ENCODE measurements at places on chromosomes 3 and 15.

DNA sequence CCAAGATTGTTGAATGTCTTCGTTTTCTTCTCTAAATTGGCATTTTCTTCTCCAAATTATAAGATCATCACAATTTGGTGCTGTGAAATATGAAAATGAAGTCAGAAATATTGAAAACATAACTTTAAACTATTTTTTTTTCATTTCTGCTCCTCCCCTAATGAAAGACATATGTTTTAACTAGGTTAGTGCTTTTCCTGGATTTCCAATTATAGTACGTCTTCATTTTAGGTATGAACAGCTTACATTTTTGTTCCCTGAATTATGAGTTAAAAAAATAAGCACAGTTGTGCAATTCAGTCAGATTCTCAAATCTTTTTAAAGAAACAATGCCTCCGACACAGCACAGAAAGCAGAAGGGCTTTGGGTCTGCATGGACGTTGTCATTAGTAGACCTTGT is 83.5 kb upstream of the CFAP20DC start:
- peak; percentile 88 for DNase-seq

DNA sequence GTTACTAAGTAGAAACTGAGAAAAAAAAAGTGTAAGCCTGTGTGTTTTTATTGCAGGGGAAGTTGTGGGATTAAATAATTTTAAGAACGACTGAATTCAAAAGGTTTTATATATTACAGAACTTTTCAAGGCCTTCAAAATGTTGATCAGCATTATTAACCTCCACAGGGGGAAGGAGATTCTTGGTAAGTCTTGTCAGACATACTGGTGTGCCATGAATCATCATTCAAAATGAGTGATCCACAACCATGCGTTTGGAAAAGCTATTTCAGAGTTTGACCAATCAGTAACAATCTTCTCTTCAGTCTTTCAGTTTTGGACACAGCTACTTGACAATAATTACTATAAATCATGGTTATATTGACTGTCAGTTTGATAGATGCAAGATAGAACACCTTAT is 70.2 kb downstream of the ADAMTS9 start:
- DNase-seq = no peak

DNA sequence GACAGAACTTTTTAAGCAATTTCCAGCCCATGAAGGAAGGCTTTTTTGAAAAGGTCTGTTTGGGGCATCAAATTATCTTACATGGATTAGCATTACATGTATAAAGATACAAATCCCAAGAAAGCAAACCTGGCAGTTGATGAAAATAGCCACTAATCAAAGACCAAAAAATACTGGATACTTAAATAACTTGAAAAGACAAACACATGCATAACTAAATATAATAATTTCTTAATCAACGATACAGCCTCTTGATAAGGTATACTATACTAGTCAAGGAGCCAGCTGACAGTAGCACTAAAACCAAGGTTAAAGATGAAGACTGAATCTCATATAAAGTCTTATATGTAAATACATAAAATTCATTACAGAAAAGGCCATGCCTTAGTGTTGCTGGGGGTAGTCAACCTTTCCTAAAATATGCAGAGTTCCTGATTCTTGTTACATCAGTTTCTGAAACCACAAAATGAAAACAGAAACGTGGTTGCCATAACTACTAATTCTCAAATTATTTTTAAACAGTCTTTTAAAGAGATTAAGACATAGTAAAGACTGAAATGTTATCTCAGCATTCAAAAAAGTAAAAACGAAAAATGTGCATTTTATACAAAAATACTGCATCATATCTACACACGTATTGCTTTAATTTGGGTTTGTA is 2.0 kb downstream of the ANKRD28 start:
- DNase-seq = peak; percentile 72

GRCh38 chr3:153885359-153885758 is 235.8 kb upstream of the ARHGEF26 start:
- no peak for DNase-seq

DNA sequence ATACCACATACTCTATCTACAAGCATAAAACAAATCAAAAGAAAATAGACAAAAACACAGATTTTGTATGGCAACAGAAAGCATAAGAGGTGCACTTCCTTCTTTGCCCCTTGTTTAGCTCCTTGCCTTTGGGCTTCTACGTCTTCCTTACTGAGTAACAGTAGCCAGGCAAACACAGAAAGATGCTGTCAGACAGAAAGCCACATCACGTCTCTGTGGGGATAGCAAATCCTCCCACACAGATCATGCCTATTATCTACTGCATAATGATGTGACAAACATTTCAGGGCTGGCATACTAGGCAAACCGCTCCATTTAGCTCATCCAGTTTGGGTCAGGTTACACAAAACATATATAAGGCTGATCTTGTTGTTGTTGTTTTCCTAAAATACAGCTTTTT is 92.7 kb downstream of the BOC start:
- DNase-seq = no peak

- no peak for DNase-seq
Observed at GRCh38 chr3:50625231-50626182, 8.6 kb downstream of the MAPKAPK3 start.

DNA sequence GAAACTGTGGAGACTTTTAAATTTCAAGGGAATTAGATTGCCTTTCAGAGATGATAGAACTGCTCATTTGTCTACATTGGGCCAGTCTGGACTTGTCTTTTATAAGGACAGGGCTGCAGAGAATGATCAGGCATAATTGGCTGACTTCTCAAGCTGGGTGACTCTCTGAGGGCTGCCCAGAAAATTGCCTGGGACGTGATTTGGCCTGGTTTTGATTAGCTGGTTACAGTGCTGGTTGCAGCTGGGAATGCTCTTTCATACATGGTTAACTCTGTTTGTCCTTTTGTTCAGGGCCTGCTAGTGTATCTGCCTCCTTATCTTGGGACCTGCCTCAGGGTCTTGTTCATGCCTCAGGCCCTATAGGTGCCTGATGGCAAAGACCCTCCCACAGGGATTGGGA is 245.6 kb downstream of the CLSTN2 start:
- DNase-seq = no peak

- no peak for DNase-seq
Observed at GRCh38 chr3:51966016-51966415, 1.2 kb downstream of the PCBP4 start.

- DNase-seq = no peak
Observed at GRCh38 chr15:84046064-84046637, 189.4 kb upstream of the GOLGA6L4 start.

DNA sequence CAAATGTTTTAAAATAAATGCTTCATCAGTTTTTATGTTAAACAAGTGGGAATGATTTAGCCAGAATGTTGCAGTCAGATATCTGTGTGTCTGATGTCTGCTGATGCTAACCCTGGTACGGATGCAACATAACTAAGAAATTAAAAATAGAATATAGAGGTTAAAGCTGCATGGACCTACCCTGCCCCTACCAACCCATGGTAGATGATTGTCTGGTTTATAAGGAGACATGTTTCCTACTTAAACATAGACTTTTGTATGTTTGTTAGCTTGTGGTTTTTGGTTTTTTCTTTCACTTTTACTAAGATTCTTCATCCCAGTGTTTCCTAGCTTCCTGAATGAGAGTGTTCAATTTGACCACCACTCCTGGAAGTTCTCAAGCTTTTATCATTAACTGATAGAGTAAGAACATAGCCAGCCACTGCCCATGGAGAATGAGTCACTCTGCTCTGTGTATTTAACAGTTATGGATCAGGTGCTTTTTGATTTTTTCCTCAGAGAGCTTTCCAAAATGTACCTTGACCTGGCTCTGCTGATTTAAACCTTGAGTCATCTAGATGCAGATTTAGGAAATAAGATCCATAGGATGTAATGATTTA is 70.7 kb upstream of the VEPH1 start:
- no peak for DNase-seq

- no peak for DNase-seq
Observed at GRCh38 chr3:123536153-123536895, 48.5 kb downstream of the HACD2 start.

DNA sequence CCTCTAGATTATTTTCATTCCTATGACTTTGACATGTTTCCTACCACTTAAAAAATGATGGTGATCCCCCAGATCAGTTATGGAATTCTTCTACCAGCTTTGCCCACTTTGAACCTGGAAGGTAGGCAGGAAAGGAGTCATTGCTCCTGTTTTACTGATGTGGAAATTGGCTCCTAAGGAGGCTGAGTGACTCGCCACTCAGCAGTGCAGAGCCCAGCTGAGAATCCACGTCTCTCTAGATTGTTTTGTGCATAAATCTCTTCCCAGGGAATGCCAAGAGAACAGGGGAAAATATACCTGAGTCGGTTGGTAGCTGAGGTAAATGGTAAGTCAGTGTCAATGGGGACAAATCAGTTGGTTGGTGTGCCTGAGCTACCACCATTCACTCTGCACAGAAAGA is 4.7 kb downstream of the LTF start:
- no peak for DNase-seq

DNA sequence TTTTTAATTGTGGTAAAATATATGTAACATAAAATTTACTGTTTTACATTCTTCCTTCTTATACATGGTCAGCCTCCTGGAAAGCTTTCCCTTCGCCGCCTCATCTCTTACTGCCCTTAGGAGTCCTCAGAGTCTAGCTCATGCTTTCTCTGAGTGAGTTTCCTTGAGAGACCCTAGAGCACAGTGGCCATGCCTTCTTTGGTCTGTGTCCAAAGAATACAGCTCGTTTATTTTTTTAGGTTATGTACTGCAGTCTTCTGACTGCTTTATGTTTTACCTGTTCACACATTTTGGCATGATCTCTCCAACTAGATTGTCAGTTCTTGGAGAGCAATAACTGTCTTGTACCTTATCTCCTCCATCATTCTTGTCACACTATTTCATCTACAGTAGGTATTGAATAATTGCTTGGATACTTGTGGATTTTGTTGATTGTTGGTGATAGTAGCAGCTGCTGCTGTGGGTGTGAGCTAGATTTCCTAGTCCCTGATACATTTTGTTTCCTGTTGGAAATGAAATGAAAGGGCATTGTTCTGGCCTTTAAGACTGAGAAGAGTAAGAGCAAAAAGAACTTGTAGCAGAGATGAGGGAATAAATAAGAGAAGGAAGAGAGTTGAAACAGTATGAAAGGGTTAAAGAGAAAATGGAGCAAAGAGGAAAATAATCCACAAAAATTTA is 10.9 kb downstream of the ARIH2 start:
- DNase-seq = no peak

DNA sequence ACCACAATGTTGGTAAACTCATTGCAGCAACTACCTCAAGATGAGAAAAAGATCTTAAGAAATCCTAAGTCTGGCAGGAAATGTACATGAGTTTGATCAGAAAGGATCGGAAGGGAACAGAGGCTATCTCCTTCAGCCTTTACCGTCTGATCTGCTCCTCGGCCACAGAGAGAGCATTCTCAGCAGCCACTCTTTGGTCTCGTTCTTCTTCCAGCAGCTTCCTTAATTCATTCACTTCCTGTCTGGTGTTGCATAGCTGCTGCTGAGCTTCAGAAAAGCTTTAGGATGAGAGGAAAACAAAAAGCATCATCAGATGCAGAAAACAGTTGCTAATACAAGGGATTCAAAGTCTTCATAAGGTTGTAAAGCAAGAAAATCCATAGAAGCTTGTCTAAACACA is 6.6 kb upstream of the HCLS1 start:
- DNase-seq = no peak

- DNase-seq = no peak
Observed at GRCh38 chr3:162353414-162353813, 856.8 kb downstream of the OTOL1 start.

- peak; percentile 5 for DNase-seq
Observed at GRCh38 chr3:17372362-17373210, 369.8 kb downstream of the TBC1D5 start.

All from fibroblast of skin of back (primary cell).